ENCODE measurements at places on chromosomes 6 and 20. TPM values are rescaled to one million over a fixed set of nuclear protein-coding genes. Genes with fewer than 3 reads are reported as not detected.

SSTR4 gene
- total RNA-seq: not detected

CCM2L gene
- total RNA-seq: not detected

TFEB gene
- total RNA-seq: 6.5 TPM

MMP24 gene
- 0.50 TPM for total RNA-seq

- no peak for DNase-seq
Observed at GRCh38 chr6:75246386-75246785, 2.8 kb upstream of the COX7A2 start.

- no peak for DNase-seq
Observed at GRCh38 chr20:5877128-5877527, 73.2 kb downstream of the TRMT6 start.

DNA sequence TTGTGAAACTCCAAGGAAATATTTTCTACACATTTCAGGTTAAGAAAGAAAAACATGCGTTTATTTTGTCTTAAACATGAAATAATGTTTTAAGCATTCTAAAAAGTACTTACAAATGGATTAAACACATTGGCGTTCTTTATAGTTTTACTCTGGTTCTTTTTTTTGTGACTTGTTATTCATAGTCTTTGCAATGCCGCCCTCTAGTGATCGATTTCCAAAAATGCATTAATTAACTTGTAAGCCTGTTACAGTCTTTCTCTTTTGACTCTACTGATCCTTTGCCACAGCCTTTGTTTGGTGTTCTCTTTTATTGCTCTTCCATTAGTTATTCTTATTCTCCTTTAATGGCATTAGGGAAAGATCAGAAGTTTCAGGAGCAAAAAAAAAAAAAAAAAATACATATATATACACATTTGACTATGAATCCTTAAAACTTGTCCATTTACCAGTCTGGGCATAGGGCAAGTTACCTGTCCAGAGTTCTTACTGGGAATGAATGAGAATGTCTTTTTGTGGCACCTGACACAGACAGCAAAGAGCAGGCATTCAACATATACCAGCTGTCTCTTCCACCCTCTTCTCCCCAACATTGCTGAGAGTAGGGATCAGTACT lies 59.9 kb downstream of the MACROD2 start:
- no peak for DNase-seq

- no peak for DNase-seq
Observed at GRCh38 chr6:111743862-111744692, 129.2 kb downstream of the FYN start.

- DNase-seq: no peak
Observed at GRCh38 chr20:62511300-62511914, 35.6 kb upstream of the GATA5 start.

DNA sequence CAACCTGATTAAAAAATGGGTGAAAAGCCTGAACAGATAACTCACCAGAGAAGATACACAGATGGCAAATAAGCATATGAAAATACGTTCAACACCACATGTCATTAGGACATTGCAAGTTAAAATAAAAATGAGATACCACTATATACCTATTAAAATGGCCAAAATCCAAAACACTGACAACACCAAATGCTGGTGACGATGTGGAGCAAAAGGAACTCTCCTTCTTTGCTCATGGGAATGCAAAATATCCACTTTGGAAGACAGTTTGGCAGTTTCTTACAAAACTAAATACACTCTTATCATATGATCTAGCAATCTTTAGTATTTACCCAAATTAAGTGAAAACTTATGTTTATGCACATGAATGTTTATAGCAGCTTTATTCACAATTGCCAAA lies 100.5 kb upstream of the ARID1B start:
- DNase-seq: no peak

DNA sequence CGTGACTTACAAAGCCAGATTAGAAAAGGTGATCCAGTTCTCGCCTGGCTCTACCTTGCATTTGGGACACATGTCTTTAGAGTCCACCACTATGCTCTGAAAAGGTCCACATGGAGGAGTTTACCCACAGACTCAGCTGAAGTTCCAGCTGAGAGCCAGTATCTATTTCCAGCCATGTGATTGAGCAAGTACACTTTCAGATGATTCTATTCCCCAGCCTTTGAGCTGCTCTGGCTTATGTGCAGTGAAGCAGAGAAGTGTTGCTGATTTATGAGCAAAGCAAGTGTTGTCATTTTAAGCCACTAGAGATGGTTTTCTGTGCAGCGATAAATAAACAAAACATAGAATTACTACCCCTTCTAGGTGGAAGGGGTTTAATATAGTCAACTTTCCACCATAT lies 520.8 kb upstream of the RNF217 start:
- DNase-seq: no peak
